ENCODE measurements at places on chromosomes 16 and 17.

GRCh38 chr16:1071561-1072225 is 854 bp upstream of the SSTR5 start:
- no peak for DNase-seq

- no peak for DNase-seq
These were observed 85.5 kb upstream of the DOC2B start for GRCh38 chr17:266701-267667.

DNA sequence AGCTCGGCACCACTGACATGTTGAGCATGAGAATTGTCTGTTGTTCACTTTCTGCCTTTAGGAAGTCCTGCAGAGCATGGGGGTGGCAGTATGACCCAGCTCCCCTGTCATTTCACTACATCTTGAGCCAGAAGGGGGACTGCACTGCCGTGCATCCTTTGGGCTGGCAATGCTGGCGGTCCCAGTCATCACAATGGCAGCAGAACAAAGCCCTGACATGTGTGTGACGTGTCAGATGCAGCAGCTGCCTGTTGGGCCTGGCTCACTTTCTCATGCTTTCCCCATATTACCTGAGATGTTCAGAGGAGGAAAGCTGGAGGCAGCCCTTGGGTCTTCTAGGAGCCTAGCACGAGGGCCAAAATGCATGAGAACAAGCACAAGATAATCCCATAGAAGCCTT is 6.3 kb upstream of the ABAT start:
- DNase-seq: no peak

- no peak for DNase-seq
These were observed 33.6 kb downstream of the FTO start for GRCh38 chr16:53737552-53737951.

DNA sequence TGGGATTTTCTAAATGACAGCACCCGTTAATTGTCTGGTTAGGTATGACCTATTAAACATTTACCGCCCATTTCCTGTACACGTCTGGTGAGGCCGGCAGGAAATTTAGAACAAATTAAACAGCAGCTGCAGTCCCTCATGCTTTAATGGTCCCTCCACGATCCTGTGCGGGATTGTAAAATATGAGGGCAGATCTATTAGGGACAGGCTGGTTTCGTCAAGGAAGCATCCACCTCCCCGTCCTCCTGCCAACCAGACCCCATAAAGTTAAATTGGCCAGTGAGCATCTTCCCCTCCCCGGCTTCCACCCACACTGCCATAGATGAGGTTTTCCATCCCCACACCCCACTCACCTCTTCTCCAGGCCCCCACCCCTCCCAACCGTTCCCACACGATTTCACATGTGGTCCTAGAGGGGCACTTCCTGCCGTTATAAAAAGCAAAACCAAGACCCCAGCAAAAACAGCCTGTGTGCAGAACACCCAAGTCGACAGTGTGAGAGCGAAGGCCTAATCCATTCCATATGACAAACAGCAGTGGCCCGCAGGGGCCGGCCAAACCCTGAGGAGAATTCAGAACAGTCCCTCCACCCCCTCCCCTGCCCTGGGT is 331.9 kb downstream of the FOXL1 start:
- no peak for DNase-seq

GRCh38 chr16:66270333-66270927 is 96.1 kb upstream of the CDH5 start:
- no peak for DNase-seq

DNA sequence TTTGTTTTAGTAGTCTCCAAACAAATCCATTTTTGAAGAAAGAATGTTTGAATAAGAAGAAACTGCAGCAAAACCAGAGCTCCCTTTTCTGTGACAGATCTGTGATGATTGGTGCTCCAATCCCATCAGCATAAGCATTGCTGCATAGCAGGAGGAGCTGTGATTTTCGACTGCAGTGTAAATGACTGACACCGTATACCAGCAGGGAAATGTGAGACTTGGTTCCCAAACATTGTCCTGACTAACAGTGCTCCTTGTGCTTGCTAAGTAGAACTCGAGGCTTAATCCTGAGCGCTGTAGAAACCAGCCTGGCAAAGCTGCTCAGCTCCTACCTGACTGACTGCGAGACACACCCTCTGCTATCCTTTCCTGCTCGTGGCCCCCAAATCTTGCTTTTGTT is 57.2 kb downstream of the NUP93 start:
- DNase-seq: no peak

DNA sequence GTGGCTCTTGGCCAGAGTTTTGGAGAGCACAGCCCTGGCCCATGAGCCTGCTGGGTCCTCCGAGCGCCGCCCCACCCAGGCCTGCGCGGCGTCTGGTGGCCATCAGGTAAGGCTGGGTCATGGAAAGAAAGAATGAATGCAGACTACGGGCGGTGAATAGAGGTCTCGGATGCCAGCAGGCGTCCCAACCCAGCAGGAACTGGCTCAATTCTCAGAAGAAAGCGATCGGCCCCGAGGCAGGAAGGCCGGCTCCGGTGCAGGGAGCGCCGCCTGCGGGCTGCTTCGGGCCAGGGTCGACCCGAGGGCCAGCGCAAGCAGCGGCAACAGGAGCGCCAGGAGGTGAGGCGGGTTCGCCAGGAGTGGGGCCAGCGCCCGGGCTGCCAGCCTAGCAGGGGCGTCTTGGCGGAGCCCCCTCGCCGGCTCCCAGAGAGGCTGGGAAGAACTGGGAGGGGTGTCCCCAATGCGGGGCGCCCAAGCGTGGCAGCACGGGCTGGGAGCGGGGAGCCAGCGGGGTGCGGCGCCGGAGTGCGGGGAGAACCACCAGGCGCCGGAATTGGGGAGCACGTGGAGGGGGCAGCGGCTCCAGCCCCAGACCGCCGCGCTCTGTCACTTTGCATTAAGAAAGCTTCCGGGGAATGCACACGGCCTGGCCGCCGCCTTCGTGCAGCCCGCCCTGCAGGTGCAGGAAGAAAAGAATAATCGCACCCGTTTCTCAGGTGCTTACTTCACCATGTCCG is 7.1 kb upstream of the TMC5 start:
- no peak for DNase-seq

DNA sequence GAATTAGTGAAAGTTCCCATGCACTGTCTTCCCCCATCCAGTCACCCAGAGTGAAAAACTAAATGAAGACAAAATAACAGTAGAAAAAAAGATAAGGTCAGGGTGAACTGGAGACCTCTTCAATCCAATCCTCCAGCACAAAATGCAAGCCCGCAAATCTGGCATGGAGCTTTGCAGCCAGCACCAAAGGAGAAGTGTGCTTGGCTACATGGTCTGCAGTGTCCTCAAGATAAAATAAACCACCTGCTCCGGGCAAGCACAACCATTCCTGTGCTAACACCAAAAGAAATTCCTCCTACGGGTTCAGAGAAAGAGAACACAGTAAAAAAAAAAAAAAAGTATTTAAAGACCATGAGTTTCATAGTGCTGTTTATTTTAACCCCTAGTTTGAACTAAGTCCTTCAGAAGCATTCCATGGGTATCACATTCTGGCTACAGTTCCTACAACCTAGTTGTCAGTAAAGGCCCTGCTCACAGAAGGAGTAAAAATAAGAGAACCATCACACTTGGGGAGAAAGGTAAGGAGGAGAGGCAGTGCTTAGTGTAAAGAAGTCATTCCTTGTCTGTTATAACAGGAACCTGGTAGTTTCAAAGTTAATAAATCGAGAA is 109.1 kb downstream of the GAS7 start:
- DNase-seq: no peak

DNA sequence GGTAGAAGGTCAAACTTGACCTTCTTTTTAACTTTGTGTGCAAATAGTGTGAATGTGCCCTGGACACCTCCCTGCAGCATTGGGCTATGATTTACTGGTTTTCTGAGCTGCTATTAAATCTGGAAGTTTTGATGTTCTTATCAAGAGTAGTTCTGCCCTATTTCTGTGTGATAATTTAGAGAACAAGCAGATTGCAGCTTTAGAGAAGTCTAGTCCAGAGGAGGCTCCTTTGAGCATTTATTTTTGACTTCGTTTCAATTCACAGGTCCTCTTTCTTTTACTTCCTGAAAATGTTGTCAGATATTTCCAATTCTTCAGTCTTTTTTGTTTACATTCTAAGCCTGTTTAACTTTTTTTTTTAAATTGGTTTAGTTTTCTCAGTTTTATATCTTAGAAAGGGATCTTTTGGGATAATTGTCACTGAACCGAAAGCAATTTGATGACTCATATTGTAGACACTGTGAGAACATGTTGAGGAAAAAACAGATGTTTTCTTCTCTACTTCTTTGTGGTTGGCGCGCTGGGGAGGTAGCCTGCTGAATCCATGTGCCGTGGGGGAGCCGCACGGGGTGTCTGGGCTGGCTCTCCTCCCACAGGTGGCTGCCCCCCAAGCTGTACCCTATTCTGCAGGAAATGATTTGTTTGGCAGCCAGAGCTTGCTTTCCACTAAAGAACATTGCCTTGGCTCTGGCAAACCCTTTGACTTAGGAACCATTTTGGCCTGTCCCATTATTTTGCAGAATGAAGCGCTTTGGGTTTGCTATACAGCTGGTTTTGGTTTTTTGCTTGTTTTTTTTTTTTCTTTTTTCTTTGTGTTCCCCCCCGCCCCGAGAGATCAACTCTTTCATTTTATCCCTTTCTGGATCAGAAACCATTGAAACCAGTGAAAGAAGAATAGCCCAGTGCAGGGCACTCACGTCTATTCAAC is 53.4 kb downstream of the MFSD11 start:
- peak; percentile 28 for DNase-seq

DNA sequence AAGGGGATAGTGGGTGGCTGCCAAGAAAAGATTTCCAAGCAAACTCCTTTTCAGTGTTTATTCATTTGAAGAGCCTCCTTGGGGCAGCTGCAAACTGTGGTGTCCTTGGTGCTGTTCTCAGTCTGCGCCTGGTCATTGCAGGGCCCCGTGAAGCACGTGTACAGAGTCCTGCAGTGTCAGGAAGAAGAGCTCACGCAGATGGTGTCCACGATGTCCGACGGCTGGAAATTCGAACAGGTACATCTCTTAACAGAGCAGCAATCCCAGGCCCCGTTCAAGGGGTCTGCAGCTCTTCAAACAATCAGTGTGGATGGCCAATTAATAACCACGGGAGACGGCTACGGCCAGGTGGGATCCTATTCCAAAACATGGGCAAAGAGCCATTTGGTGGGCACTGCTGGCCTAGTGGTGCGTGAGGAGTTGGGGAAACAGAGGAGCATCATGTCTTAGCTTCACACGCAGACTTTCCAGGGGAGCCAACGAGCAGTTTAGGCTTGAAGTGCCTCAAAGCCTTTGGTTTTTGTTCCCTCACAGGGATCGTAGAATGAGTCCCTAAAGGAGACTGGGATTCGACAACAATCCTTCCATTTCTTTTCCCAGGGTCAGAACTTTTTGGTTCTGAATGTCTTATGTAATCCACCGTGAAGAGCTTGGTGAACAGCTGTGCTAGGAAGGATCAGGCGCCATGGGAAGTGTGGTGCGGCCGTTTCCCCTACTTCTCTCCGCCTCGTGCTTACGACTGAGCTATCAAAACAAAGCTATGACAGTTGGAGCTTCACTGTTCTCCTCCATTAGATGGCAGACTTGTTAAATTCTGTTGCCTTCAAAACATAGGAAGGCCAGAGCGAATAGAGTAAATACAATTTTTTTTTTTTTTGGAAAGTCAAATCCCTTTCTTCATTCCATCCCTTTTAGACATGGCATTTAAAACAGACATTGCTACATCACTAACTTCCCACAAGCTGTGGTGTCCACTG is 12.6 kb downstream of the KCTD2 start:
- DNase-seq: no peak

- DNase-seq: no peak
These were observed 32.1 kb downstream of the TANC2 start for GRCh38 chr17:62998166-62998565.

- DNase-seq: no peak
These were observed 20.6 kb downstream of the CREBBP start for GRCh38 chr16:3859889-3860288.

DNA sequence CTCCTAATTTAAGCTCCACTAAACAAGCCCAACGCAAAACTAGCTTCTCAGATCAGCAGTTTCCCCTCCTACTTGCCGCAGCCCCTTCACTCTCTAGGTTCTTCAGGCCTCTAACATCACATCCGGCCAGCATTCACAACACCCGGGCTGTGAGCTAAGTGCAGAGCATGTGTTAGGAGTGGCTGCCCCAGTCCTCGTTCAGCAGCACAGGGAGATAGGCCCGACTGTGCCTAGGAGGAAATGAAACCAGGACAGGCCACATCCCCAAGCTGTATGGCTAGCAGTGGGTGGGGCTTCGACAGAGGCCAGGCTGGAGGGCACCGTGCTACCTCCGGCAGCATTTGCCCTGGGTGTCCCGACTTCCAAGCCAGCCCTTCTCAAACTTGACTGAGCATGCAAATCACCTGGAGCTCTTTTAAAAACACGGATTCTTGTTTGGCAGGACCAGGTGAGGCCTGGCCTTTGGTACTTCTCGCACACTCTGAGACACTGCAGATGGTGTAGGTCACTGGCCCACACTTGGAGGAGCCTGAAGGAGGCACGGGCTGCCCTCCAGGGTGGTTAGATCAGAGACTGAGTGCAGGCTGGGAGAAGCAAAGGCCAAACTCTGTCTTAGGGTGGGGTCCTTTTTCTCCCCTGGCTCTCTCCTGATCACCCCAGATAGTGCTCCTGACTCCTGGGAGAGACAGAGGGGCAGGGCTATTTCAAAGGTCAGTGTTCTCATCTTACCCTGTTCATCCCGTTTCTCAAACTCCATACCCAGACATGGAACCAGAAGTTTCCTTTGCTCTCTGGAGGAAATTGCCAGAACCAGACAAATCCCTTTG is 202.0 kb downstream of the C16orf78 start:
- DNase-seq: no peak

GRCh38 chr16:29820730-29821642 is 724 bp downstream of the MVP start:
- no peak for DNase-seq

DNA sequence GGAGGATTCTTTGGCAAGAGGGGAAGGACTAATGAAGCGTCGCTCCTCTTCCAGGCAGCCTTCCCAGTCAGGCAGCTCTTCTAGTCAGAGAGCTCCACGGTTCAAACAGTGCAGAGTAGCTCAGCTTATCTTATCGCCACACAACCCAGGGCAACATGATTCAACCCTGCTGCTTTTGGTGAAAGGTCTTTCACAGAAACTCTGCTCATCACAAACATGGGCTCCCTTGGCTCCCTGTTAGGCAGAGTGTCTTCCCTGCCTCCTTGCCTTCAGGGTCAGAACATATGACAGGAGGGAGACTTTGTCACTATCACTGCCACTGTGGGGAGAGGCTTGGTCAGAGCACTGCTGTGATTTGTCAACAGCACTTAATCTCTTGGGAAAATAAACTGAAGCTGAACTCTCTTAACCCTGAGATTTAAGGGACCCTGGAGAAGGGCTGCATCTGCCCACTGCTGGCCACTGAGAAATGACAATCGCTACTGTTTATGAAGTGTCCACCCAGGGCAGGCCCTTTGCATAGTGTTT is 6.9 kb upstream of the SLC13A2 start:
- no peak for DNase-seq

GRCh38 chr16:50756473-50756872 is 14.6 kb downstream of the CYLD start:
- no peak for DNase-seq

All from HS-5 (cell line).